ENCODE measurements at places on chromosomes 7 and 10. TPM values are rescaled to one million over a fixed set of nuclear protein-coding genes. Genes with fewer than 3 reads are reported as not detected.
A peak's percentile ranks its signal among the peaks of the same experiment; 100 is the strongest.

The OGDHL gene
- total RNA-seq: 1.1 TPM

The ZNF22 gene
- total RNA-seq: 9.8 TPM

GRCh38 chr10:132974249-132974796, 32.0 kb upstream of the CFAP46 start:
- no peak for DNase-seq

DNA sequence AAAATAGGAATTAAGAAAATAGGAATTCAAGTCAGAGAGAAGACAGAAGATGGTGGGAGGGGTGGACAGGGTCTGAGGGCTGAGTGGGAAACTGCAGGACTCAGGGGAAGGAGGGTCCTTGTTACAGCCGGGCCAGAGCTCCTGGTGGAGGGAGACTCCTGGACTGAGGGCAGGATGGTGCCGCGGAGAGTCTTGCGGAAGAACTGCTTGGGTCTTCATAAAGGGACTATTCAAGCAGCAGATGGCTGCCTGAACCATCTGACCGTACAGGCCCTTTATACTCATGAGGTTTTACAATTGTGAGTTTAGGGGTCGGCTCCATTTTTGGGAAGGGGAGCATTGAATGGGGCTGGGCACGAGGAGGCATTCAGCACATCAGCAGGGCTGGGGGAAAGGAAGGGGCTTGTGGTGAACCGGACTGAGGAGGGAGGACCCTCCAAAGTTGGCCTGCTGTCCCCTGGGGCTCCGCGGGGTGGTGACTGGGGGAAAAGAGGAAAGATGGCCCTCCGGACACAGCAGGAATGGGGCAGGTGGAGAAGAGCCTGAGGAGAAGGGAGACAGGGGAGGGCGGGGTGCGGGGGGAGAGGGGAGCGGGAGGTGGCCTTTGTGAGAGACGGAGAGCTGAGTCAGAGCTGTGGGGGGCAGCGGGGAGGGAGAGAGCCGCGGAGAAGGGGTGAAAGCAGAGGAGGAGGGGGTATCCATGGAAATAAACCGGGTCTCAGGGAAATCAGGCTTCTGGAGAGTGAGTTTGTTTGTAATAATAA, 1.5 kb downstream of the FAM131B start:
- no peak for DNase-seq

The HERC4 gene
- total RNA-seq: 51.0 TPM

- DNase-seq: no peak
Observed at GRCh38 chr10:61795551-61795950, 105.9 kb upstream of the ARID5B start.

- no peak for DNase-seq
Observed at GRCh38 chr10:10513898-10514297, 503.8 kb upstream of the CELF2 start.

The CHAT gene
- total RNA-seq: 0.59 TPM

The VCL gene
- total RNA-seq: 123 TPM

The GIMAP6 gene
- 6.4 TPM for total RNA-seq

- DNase-seq: no peak
Observed at GRCh38 chr7:33076737-33077136, 14.2 kb upstream of the NT5C3A start.

The CHN2 gene
- total RNA-seq: 30.0 TPM

DNA sequence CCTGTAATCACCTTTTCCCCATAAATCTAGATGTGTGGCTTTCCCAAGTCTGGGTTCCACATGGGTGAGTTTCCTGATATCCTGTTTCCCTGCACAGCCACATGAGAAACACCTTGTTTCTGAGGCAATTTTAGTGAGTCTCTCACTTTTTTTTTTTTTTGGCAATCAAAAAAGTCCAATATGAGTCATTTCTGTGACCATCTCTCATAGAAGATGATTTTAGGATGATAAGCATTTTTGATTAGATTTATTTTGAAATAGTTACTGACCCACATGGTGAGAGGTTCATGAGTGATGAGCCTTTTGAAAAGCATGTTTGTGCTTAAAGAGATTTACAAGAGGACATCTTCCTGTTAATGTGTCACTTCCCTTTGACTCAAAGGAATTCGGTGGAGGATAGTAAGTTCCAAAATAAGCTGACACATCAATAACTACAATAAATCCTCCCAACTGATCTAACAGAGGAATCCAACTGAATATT, 464.0 kb downstream of the INHBA start:
- DNase-seq: no peak

DNA sequence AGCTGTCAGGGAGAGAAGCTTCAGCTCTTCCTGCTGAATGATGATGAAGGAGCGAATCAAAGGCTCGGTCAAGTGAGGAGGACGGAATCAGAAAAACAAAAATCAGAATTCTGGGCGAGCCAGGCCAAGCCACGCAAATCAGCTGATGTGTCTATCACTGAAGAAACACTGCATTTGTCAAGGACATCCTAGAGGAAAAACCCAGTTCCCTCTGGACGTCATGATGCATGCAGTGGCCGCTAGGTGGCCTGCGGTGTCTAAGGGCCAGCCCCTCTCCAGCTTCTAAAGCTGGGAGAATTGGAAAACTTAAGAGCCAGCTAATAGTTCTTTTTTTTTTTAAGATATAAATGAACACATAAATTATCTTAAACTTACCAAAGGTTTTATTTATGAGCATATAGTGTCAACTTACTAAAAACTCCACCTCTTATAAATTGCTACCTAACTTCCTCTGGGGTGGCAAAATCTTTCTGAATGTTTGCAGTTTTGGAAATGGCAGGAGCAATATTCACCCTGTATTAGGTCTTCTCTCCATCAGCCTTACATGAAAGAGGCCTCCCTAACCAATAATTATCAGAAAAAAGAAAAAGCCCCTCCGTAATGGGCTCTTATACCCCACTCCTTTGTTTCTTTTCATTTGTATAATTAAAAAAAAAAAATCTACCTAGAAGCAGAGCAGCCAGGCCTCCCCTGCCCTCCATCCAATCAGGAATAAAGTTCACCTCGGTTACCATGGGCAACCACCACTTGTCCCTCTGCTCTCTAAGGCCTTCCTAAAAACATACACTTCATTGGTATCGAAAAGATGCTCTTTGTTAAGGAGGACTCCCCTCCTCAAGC, 186.8 kb downstream of the USP6NL start:
- peak; percentile 58 for DNase-seq

The HDAC9 gene
- 21.7 TPM for total RNA-seq

The SEPTIN7 gene
- 131 TPM for total RNA-seq

- DNase-seq: no peak
Observed at GRCh38 chr7:1488016-1488415, 16.2 kb downstream of the INTS1 start.

- DNase-seq: peak; percentile 84
Observed at GRCh38 chr7:20199015-20199737, 18.0 kb downstream of the MACC1 start.

DNA sequence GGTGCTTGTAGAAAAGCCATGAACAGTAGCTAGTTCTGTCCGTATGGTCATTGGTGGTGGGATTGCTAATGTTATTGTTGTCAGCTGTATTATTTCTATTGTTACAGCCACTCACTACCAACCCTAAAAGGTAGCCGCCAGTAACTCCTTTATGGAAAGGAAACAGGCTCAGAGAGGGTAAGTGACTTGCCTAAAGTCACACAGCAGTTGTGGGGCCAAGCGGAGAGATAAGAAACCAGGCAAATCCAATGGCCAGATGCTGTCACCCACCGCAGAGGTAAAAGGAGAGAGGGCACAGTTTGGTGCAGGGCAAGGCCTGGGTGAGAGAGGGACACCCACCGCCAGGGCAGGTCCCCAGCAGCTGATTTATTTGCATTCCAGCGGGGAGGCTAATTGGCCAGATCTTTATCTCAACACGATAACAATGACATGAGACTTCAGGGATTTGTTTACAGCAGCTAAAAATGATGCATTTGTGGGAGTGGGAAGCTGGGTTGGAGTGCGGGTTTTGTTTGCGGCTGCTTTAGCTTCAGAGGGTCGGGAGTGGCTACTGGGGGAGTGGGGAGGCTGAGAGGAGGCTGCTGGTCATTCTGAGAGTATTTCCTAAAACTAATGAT, 8.6 kb upstream of the NKX2-3 start:
- no peak for DNase-seq

- no peak for DNase-seq
Observed at GRCh38 chr7:26880852-26881251, 16.5 kb upstream of the SKAP2 start.

DNA sequence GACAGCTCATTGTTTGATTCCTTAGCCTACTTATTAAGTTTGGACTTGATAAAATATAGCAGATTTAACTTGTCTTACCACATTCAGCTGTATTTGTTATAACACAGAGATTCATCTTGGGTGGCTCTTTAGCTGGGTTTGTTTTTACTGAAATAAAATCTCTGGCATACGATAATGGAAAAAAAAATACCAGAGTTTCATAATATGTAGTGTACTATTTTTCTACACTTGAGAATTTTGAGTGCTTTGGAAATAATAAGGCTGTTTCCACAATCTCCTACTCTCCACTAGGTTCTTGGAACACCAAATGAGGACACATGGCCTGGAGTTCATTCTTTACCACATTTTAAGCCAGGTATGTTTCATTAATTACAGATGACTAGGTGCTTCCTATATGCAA, 218.6 kb upstream of the FZD1 start:
- no peak for DNase-seq

DNA sequence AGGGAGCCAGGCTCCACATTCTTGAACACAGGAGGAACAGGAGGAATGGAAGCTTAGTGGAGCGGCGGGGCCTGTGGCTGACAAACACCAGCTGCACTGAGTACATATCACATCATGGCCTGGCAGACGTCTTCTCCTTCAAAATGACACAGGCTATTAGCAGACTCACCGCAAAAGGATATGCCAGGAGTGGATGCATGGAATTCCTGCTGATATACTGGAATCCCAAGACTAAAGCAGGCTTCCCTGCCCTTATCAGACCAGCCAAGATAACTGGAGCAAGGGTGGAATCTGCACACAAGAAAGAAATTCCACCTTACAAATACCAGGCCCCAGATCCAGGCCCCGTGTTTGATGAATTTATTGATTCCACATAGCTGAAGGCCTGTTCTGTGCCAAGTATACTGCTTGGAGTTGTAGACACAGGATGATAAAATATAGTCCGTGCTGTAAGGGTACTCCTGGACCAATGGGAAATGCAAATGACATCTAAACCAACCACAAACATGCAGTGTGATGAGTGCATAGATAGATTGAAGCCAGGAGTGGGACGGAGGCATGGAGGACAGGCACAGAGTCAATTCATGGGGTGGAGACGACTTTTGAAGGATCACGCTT, 480.5 kb upstream of the ZMIZ1 start:
- no peak for DNase-seq

- no peak for DNase-seq
Observed at GRCh38 chr7:149023662-149024061, 4.6 kb downstream of the PDIA4 start.

GRCh38 chr10:71211053-71211452, 1.3 kb upstream of the UNC5B start:
- DNase-seq: no peak

DNA sequence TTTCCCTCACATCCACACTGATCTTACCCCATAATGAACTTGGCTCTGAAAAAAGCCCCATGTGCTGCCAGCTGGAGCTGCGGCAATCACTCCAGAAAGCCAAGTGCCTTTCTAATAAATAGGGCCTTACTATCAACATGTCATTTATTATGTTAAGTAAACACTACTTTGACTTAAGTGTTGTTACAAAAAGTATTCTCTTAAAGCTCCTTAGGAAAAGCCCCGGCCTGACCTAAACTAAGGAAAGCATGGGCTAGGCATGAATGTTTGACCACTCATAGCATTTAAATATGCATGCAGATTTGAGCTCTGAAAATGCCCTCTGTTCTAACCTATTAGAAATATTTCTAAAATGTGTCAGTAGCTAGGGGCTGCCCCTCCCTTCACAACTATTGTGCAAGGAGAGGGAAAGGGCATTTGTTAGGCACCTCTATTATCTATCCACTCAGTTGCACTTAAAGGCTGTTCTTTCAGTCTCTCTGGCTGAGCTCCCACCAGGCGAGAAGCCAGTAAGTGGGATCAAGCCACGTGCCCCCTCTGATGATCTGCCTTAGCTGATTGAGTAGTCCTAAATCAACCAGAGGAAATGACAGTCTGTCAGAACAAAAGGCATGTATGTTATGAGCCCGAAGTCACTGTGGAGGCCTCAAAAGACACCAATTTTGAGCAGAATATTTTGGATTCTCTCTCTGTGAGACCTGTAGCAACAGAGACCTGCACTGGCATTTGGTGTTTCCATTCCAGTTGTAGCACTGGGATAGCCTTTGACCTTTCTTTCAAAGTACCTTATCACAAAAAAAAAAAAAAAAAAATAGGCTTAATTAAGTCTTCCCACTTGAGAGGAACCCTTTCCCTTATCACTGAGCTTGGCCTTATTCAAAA, 77.1 kb downstream of the ITGB8 start:
- no peak for DNase-seq

- no peak for DNase-seq
Observed at GRCh38 chr7:66739477-66739876, 1.1 kb upstream of the RABGEF1 start.

The TES gene
- 72.8 TPM for total RNA-seq

DNA sequence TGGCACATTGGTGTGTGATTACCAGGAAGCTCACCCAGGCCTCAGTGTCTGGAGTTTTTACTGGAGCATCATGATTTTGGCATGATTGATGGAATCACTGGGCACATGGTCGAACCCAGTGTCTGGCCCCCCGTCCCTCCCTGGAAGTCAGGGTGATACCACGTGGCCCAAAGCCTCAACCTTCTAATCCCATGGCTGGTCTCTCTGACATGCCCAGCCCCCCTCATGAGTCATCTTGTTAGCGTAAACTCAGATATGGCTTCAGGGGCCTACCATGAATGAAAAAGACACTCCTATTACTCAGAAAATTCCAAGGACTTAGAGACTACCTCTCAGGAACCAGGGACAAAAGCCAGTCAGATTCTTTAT, 109.3 kb downstream of the GRK5 start:
- DNase-seq: no peak
